ENCODE measurements at places on chromosomes 12 and 14.

DNA sequence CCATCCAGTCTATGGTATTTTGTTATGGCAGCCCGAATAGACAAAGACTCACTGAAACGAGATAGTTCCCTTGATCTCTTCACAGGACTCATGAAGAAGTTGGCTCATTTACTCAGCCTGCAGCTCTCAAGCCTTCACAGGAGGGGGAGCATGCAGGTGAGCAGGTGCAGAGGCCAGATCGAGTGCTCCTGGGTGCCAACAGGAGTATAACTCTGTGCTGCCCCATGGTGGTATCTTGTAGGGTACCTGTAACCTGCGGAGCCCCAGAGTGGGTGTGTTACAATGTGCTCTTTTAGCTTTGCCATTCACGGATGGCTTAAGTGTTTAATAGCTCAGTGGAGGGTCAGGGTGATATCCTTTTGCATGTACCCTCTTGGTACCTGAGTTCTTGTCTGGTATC lies 159.5 kb downstream of the METTL25 start:
- DNase-seq: no peak

- DNase-seq: no peak
These were observed 341.1 kb downstream of the BTG1 start for GRCh38 chr12:91804533-91804932.

DNA sequence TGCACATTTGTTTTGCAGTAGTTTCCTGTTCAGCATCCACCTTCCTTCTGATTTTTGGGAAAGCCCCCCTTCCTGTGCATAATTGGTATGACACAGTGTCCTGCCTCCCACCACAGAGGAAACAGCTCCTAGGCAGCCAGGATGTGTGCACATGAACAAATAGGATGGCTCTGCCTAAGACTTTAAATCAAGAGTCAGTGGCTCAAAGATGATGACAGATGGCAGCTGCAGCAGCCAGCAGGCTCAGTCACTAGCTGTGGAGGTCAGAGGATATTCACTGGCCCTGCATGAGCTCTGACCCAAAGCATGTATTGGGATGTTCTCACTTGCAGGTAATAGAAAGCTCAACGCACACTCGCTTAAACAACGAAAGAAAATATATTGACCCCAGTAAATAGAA lies 90.3 kb downstream of the KCNK10 start:
- DNase-seq: no peak

GRCh38 chr12:47835831-47836155 lies 16.1 kb upstream of the HDAC7 start:
- no peak for DNase-seq

DNA sequence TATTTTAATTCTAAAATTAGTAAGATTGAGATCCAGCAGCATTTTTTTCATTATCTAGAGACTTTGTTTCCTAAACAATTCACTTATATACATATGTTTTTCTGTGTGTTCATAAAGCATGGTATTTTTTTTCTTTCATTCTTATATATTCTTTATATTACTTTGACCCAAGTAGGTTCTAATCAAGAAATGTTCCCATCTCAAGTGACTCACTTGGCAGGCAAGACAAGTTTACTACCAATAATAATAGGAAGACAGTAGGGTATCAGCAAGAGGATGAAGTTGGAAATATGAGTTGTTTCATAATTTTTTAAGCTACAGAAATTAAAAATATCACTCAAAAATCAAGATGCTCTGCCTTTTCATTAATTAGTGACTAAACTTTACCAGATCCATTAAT lies 613.4 kb upstream of the ATP2B1 start:
- DNase-seq: no peak
